ENCODE measurements at places on chromosomes 11 and 22. TPM values are rescaled to one million over a fixed set of nuclear protein-coding genes. Genes with fewer than 3 reads are reported as not detected.

DNA sequence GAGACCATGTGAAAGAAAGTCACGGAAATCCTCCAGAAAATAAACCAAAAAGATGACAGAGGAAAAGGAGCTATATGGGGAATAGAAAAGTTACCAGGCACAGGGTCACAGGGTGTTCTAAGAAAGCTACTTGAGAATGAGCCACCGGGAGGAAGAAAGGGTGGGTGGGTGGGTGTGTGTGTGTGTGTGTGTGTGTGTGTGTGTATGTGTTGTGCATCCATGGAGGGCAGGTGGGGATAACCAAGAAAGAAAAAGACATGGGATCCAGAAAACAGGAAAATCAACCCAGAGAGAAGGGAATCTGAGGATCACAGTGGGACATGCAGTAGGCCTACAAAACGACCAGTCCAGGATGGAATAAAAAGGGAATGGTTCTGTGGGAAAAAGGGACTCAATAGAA, 3.7 kb downstream of the APOL2 start:
- no peak for DNase-seq

- DNase-seq, result no peak
Measured at GRCh38 chr22:29630987-29631386, 27.6 kb downstream of the NF2 start.

PPP6R3 gene
- 106 TPM for polyA plus RNA-seq

DNA sequence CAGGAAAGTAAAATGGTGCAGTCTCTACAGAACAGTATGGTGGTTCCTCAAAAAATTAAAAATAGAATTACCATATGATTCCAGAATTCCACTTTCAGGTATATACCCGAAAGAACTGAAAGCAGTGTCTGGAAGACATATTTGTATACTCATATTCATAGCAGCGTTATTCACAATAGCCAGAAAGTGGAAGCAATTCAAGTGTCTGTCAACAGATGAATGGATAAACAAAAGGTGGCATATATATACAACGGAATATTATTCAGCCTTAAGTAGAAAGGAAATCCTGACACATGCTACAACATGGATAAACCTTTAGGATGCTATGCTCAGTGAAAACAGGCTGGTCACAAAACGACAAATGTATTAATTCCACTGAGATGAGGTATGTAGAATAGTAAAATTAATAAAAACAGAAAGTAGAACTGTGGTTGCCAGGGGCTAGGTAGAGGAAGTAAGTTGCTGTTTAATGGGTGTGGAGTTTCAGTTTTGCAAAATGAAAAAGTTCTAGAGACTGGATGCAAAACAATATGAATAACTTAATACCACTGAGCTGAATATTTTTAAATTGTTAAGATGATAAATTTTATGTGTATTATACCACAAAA, 14.5 kb downstream of the SAA1 start:
- no peak for DNase-seq

DNA sequence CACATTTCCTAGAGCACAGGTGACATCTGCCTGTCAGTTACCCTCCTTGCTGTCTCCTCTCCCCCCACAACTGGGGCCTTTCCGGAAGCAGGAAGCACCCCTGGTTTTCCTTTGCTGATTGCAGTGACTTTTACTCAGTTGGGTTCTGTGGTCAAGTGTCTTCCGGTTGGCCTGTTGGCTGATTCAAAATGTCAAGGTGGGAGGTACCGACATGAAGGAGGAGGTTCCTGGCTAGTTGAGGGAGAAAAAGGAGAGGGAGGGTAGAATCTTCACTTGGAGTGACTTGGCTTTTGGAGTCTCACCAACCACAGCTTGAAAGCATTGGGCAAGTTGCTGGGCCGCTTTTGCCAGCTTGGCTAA, 9.3 kb upstream of the ADAMTS15 start:
- DNase-seq, result no peak

PTPRCAP gene
- 1.7 TPM for polyA plus RNA-seq

DNA sequence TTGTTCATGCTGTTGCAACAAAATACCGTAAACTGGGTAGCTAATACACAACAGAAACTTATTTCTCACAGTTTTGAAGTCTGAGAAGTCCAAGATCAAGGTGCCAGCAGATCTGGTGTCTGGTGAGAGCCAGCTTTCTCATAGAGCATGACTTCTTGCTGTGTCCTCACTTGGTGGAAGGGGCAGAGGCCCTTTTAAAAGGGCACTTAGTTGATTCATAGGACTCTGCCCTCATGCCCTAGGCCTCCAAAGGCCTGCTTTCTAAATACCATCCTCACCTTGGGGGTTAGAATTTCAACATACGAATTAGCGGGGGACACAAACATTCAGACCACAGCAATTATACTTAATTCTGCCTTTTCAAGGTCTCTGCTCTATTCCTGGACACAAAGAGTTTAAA, 52.3 kb upstream of the FDX1 start:
- no peak for DNase-seq

DNA sequence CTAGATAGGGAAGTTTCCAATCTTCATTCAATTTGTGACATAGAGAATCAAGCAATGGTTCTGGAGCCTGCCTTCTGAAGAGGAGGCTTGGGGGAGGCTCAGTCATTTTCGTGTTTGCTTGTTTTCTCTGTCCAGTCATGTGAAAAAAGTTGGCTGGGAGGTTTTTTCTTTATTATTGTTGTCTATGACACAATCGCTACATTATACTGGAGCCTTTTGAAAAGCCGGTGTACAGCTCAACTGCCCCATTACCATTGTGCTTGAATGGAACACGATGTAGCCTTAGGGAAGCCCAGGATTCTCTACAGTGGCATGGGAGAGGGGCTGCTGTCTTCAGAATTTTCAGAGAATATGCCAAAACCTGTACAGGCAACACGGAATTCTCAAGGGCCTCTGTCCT, 57.9 kb upstream of the NCAM1 start:
- DNase-seq, result no peak

GP1BB gene
- polyA plus RNA-seq, result 1.6 TPM

OR51B4 gene
- polyA plus RNA-seq, result not detected

GRCh38 chr11:9269492-9270013, 4.4 kb upstream of the DENND5A start:
- DNase-seq, result no peak

POU2AF3 gene
- 10.5 TPM for polyA plus RNA-seq

DNA sequence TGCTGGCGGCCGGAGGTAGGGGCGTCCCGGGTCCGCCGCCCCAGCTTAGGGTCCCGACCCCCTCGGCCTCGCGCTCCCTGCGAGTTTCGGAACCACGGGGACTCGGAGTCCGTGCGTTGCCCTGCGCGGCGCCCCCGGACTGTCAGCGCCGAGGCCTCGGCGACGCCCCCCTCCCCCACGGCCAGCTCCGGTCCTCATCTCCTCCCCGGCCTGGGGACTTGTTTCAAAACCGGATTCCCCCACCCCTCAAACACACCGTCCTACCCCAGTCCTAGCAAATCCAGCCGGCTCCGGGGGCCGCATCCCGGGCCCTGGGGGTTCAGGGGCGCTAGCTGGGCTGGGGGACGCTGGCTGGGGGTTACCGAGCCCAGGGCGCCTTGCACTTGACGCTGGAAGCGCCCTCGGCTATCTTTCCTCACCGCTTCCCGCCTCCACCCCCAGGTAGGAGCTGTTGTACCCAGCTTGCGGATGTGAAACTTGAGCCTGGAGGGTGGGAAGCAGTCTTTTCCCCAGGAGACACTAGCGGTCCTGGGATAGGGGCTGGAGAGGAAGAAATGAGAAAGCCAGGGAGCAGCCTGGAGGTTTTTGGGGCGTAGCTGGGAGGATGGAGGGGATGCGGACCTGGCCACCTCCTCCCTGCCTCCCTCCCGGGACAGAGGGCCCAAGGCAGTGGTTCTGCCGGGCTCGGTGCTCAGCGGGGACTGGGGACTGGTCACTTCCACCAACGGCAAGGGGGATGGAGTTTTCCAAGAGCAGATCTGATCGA, 550 bp downstream of the FBLN1 start:
- no peak for DNase-seq

DNA sequence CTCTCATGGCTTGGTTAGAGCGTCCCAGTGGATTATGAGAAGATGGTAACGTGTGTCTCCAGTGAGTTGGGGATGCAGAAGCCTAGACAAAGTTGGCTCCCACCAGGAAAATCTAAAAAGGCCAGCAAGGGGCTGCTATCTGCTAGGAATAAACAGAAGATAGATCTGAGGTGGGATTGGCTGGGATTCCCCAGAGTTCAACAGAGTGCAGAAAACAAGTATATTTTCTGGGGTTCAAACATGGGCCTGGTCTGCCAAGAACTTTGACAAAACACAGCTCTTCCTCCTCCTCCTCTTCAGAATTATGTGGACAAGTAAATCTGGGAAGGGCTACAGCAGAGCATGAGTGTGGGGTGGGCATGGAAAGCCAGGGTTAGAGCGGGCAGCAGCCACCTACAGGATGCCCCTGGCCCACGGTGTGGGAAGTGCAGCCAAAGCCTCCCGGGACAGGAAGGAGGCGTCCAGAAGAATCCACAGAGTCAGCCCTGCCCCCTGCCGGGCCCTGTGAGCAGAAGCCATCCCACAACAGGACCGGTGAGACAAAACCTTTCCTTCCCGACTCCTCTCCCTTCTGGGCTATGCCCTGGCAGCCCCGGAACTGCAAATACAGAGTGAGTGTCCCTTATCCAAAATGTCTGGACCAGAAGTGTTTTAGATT, 67.1 kb downstream of the CD82 start:
- DNase-seq, result no peak

- DNase-seq, result no peak
Measured at GRCh38 chr22:49364398-49364797, 463.3 kb downstream of the BRD1 start.

DNA sequence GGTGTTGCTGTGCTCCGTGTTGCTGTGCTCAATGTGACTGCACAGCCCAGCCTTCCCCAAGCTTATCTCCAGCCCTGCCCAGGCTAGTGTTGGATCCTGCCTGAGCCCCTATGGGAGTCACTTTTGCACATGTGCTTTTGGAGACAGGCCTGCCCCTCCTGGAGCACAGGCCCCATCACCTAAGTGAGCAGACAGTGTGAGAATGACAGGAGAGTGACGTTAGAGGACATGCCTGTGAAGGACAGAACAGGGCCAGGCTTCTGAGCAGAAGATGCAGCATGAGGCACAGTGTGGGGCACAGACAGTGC, 36.6 kb upstream of the SUSD2 start:
- no peak for DNase-seq

DNA sequence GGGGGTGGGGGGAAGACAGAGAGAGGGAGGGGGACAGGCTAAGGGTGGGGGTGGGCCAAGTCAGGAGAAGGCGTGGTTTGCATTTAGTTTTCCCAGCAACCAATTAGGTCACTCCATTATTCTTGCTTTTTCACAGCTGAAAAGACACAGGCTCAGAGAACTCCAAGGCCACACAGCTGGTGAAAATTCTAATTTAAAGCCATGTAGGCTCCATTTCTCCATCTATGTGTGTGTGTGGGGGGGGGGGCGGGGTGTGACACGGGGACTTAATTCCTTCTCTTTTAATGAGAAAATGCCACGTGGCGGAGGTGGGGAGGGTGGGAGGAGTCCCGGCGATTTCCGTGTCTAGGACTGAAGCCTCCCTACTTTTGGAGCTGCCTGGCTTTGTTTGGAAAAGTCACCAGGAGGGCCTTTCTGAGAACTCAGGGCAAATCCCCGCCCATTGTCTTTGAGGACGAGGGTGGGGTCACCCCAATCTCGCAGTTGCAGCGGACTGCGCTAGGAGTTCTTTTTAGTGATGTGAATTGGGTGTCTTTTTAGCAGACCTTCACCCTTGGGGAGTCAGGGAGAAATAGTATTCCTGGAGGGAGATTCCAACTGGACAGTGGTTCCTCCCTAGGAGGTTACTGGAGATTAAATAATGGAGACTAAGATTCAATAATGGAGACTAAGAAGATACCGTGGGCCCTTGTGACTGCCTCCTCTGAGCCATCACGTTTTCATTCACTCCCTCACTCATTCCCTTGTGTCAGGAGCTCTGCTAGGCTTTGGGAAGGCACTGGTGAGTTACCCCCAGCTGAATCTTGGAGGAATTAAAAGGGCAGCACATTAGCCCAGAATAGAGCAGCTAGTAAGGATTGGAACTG, 36.4 kb upstream of the PTPRJ start:
- DNase-seq, result no peak

BLID gene
- polyA plus RNA-seq, result not detected

- no peak for DNase-seq
Measured at GRCh38 chr11:665704-666281, 28.7 kb downstream of the DRD4 start.

CLTCL1 gene
- 6.7 TPM for polyA plus RNA-seq

GRCh38 chr11:134577751-134578395, 165.8 kb upstream of the B3GAT1 start:
- no peak for DNase-seq

GRCh38 chr22:36833073-36833472, 16.2 kb upstream of the PVALB start:
- no peak for DNase-seq

KRTAP5-2 gene
- not detected for polyA plus RNA-seq

- DNase-seq, result no peak
Measured at GRCh38 chr11:123526027-123526805, 96.1 kb downstream of the GRAMD1B start.

OR2AG2 gene
- polyA plus RNA-seq, result 0.05 TPM

GRCh38 chr11:12430351-12430750, 53.0 kb downstream of the PARVA start:
- no peak for DNase-seq

NLRP6 gene
- polyA plus RNA-seq, result 0.24 TPM

OR8U1 gene
- not detected for polyA plus RNA-seq

DNA sequence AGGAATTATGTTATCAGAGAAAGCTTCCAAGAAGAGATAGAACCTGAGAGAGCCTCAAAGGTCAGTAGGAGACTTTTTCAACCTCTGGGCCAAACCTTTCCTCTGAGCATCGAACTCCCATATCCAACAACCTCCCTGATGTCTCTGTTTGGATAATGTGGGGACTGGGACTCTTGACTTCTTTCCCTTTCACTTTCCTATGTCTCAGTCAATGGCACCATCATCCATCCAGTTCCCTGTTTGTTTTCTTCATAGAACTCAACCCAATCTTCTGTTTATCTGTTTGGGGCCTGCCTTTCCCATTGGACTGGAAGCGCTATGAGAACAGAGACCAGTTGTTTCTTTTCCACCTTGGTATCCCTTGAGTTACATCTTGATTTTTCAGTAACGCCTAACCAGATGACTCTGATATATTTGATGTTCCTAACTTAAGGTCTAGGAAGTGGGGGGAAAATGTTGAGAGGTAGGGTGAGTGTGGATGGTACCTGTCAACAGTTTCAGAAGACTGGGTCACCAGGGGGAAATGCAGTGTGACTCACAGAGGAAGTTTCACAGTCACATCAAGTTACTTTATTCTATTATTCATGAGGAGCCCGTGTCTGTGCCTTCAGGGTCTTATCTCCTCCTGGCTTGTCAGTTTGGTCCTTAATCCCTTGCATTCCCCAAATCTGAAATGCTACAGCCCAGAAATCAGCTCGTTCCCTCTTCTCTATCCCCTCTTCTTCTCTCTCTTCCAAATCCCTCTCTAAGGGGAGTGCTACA, 4.5 kb upstream of the KCNE3 start:
- DNase-seq, result no peak
